Esophagus mucosa (tissue), 1 donor: ENCODE measurements at places on chromosomes 4 and X. TPM values are rescaled to one million over a fixed set of nuclear protein-coding genes. Genes with fewer than 3 reads are reported as not detected.

The PI4K2B gene
- total RNA-seq, result 17.3 TPM

GRCh38 chrX:136652822-136653723 is 5.1 kb downstream of the CD40LG start:
- no peak for ATAC-seq

DNA sequence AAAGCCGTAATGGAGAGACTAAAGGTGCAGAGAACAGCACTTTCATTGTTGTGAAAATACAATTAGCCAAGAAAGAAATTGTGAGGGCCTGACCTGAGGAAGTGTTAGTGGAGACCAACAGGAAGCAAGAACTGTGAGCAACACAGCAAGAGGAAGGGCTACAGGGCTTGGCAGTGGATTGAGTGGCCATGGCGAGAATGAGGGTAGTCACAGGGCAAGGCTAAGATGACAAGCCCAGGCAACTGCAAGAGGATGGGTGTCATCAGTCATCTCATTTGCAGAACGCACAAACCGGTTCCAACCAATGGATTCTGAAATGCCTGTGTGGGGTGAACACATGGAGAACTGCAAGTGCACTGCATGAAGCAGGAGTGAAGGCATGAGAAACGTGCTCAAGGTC is 3.6 kb downstream of the SLC10A6 start:
- peak; percentile 89 for ATAC-seq

DNA sequence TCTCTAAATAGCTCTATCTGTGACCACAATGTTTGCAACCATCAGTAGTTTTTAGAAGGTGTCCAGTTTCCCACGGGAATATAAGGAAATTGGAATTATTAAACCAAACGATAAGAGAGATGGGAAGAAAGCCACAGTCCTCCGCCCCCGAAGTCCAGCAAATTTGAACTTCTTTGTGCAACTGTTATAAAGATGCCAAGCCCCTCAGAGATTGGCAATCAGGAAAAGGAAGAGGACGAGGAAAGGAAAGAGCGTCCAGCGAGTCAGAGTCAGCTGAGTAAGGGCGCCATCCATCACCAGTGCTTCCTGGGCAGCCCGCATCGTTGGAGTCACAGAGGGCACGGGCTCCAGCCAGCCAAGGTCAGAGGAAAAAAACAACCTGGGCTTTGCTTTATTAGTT is 35.7 kb downstream of the LDB2 start:
- no peak for ATAC-seq

DNA sequence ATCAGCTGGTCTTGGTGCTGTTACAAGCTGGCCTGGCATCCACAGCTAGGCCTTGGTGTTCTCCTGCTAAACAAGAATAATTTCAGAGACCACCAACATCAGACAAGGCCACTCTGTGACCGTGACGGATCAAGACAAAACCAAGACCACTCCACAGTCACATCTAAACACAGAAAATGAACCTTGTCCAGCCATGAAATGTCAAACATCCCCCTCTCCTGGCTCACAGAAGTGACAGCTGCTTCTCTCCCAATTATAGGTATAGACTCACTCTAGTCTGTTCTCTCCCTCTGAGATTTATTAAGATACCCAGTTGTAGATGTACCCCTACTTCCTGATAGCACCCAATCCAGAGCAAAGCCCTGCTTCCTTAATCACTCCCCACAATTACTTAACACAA is 40.4 kb downstream of the EFHC2 start:
- no peak for ATAC-seq

- ATAC-seq, result no peak
Observed at GRCh38 chr4:85994576-85994975, 365.3 kb downstream of the MAPK10 start.

- ATAC-seq, result peak; percentile 43
Observed at GRCh38 chr4:54228056-54228527, 1.0 kb upstream of the PDGFRA start.
